T-helper 1 cell (primary cell): ENCODE measurements at places on chromosomes 6 and 20.

- DNase-seq: peak; percentile 7
Observed at GRCh38 chr20:23128461-23129125, 42.5 kb upstream of the CD93 start.

DNA sequence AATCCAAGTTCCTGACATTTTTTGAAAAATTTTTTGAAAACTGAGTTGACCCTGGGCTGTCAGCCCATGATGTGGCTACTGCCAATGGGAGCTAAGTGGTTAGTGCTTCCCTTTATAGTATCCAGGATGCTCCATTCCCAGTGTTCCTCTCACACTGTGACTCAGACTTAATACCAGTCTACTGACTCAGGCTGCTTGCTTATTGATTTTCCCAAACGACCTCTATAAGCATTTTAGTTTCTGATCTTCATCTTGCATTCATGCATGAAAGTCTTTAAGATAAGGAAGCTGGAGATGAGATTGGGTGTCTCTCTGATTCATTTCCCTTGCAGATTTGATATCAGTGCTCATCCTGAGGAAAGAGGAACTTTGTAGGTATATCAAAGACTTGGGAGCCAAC is 560.0 kb downstream of the TBC1D32 start:
- no peak for DNase-seq

- no peak for DNase-seq
Observed at GRCh38 chr6:50966986-50967385, 148.3 kb downstream of the TFAP2B start.

DNA sequence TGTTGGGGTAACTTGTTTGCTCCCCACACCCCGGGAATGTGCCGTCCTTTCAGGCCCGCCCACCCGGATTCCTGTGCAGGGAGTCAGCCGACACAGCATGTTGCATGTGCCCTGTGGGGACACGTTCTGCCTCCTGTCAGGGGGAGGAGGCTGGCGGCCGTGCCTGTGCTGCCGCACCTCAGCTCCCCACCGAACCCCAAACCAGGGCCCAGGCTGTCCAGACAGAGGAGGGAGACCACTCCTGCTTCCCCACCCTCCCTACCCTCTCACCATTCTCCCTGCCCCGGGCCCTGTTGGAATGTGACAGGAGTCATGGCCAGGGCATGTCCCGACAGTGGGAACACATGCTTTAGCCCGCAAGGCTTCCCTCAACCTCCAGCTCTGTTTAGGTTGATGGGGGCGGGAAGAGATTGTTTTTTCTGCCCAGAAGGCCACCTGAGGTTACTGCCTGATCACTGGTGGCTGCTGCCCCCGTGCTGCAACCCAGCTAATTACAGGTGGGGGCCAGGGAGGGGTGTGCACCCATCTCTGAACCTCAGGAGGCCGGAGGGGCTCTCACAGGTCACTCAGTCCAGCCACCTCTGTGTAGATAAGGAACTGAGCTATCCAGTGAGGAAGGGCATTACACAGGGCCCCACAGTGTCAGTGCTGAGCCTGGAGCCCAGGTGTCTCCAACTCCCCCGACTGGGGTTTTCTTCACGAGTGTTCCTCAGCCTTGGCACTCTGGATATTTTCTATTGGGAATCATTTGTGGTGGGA is 13.6 kb downstream of the LRRC73 start:
- DNase-seq: no peak

GRCh38 chr20:10423735-10424134 is 10.3 kb downstream of the MKKS start:
- no peak for DNase-seq

GRCh38 chr6:83006270-83006905 is 59.3 kb downstream of the UBE3D start:
- DNase-seq: no peak

DNA sequence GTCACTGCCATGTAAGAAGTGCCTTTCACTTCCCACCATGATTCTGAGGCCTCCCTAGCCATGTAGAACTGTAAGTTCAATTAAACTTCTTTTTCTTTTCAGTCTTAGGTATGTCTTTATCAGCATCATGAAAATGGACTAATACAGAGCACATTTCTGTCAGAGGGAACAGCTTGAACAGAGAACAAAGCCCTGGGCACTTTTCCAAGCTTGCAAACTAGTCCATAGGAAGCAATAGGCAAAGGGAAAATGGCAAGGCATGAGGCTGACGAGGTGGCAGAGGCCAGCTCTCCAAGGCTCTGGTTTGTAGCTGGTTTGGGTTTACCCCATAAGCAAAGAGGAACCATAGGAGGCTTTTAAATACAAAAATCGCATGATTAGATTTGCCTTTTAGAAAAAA is 185.1 kb upstream of the HDDC2 start:
- no peak for DNase-seq

DNA sequence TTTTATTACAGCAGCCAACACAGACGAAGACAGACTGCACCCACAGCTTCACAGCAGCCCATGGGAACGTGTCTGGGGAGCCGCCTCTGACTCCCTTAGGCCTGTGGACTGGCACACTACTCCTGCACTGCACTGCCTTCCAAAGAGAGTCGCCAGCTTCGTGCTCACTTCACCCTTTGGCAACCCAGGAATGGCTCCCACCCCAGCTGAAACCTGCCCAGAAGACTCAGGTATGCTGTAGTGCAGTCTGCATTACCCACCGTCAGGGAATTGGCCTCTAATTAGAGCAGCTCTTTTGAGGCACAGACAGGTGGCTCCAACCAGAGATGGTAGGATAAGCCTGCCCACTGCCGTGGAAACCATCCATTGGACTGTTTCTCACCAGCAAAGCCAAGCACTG is 39.9 kb upstream of the FRMD1 start:
- DNase-seq: no peak

- DNase-seq: no peak
Observed at GRCh38 chr6:122717350-122717749, 62.2 kb upstream of the FABP7 start.

- no peak for DNase-seq
Observed at GRCh38 chr20:11159728-11160127, 485.9 kb upstream of the JAG1 start.

GRCh38 chr6:46057792-46058191 is 42.1 kb upstream of the CLIC5 start:
- no peak for DNase-seq

GRCh38 chr6:11972806-11973205 is 39.3 kb upstream of the HIVEP1 start:
- no peak for DNase-seq

DNA sequence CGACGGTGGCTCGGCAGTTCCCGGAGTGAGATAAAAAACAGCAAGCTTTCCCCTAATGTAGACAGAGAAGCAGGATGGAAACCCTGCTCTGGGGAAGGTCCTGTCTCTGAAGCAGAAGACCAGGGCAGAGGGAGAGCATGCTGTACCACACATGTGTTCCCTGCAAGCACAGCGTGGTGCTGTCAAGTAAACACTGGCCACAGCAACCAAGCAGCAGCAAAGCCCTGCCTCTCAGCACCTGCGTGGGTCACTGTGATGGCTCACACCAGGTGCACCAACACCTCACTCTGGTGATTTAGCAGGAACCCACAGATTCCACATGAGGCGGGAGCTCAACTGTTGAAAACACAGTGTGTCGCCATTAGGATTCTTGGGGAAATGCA is 65.2 kb upstream of the TXNDC5 start:
- no peak for DNase-seq

DNA sequence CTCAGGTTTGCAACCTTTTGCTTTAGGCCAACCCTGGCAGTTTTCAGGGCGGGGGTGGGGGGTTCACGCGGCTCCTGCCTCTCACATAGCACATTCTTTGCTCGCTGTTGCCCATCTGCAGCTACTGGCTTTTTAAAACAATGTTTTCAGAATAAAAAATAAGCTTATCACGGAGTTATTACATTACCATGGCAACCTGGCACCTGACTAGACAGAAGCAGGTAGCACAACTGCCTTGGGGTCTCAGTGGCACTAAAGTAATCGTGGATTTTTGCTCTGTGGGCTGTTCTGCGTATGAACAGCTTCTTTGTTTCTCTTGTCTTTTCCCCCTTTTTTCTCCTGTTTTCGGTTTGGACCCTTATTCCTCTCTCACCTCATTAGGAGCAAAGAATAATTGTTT is 9.1 kb upstream of the MANBAL start:
- no peak for DNase-seq

DNA sequence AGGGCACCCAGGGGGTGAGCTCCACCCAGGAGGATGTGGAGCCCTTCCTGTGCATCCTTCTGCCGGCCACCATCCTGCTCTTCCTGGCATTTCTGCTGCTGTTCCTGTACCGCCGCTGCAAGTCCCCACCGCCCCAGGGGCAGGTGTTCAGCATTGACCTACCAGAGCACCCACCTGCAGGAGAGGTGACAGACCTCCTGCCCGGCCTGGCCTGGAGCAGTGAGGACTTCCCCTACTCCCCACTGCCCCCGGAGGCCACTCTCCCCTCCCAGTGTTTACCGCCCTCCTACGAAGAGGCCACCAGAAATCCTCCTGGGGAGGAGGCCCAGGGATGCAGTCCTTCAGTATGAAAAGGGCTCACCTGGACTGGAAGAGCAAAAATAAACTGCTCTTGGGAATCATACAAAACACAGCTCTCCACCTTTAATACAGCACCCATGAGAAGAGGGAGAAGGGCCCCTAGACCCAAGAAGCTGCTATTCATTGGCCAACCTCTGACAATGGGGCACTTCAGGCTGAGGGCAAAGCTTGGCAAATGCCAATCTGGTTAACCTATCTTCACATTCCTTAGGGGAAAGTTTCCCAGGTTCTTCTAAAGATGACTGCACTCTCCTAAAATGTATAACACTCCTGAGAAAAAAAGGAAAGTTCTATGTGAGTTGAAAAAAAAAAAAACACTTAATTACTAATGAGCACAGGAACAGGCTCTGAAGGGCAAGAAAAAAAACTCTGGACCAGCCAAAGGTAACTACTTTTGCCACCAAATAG is 5.0 kb downstream of the SMIM28 start:
- DNase-seq: no peak

DNA sequence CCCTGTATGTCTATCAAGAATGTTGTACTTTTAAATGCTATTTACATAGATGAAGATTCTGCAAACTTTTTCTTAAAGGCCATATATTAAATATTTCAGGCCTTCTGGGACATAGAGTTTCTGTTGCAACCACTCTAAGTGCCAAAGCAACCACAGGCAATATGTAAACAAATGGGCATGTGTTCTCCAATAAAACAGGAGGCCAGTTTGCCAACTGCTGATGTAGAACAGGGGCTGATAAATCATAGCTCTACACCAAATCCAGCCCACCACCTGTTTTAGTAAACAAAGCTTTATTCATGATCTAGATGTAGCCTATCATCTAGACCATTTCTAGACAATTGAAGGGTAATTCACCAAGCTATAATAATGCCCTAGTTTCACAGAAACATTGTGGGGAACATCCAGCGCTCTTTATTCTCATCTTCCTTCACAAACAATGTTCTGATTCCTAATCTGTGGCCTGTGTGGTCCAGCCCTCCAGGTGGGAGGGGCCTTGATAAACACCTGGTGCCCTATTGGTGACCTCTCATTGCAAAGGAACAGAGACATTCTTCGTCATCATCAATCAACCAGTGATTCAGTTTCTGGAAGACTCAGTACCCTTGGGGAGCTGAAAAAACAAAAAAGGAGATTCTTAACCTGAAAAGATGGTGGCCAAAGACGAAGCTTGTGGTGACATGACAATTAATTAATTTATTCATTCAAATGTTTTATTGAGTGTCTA is 80.2 kb downstream of the PREP start:
- DNase-seq: no peak

- no peak for DNase-seq
Observed at GRCh38 chr6:156146891-156147290, 630.3 kb upstream of the ARID1B start.

GRCh38 chr6:150451807-150452427 is 83.1 kb downstream of the IYD start:
- no peak for DNase-seq

DNA sequence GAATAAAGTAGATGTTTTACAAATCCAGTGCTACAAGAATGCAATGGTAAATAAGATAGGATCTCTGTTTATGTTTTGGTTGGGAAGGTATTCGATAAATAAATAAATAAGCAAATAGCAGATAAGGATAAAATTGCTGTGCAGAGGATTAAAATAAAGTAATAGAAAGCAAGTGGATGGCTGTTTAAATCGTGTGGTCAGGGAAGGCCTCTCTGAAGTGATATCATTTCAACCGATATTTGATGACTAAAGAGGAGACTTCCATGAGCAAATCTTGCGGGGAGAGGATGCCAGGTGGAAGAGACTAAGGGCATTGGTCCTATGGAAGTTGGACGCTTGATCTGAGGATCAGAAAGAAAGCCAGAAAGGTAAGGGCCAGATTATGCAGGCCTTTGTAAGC is 92.0 kb upstream of the CCN2 start:
- no peak for DNase-seq

- no peak for DNase-seq
Observed at GRCh38 chr6:85592033-85592432, 1.6 kb downstream of the SNX14 start.

DNA sequence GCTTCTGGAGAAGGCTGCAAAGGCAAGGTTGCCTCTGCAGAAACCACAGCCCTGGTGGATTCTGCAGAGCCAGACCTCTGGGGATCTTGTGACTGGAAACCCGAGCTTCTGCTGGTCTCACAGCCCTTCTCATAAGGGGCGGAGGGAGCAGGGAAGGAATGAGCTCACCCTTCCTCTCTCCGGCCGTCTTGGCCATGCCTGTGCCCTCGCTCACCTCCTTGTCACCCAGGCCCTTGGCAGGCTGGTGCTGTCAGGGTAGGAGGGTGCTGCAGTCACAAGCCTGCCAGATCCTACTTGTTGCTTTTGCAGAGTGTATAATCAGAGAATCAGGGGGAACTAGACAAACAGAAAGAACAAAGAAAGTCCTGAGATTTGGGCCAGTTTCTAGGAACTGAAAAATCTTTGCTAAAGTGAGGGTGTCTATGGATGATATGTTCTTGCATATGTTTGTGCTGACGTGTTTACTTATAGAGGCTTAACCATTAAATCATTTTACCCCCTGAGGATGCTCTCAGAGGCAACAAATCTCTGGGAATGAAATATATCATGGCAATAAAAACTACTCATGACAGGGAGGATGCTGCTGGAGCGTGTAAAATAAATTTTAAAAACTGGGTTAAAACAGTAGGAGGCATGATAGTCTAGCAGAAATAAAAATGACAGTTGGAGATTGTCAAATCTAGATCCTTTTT is 244.9 kb upstream of the SOX4 start:
- no peak for DNase-seq

- no peak for DNase-seq
Observed at GRCh38 chr6:30206152-30206551, 7.1 kb downstream of the TRIM26 start.

DNA sequence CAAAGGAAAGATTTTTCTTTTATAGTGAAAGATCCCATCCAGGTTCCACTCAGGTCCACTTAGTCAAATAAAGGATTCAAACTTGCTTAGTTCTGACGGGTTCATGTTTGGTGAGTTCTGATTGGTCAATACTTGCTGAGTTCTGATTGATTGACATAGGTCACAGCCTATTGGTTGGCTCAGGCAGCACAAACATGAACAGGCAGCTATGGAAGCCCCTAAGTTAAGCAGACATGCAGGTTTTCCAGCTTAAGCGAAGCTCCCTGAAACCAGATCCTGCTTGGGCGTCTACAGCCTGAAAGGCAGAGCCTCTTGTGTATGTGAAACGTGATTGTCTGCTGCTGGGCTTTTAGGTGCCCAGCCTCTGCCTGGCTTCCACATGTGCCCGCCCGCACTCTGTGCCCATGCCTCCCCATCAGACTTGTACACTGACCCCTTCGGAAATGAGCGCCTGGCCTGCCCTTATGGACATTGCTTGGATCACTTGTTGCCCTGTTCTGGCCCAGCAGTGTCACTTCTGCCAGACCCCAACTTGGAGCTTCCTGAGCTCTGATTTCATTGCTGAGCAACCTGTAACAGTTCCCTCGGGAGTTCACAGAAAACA is 45.4 kb upstream of the ECI2 start:
- no peak for DNase-seq

- DNase-seq: no peak
Observed at GRCh38 chr6:9999796-10000195, 415.1 kb downstream of the TFAP2A start.
